Stimulated activated CD4-positive, alpha-beta T cell treated with anti-CD3 and anti-CD28 coated beads, Interleukin-1b, Interleukin-23, amount 100 ng/mL, for 1 hour (primary cell): ENCODE measurements at places on chromosomes 7 and 10.

- no peak for DNase-seq
Observed at GRCh38 chr7:126185959-126186580, 1066.7 kb downstream of the GRM8 start.

DNA sequence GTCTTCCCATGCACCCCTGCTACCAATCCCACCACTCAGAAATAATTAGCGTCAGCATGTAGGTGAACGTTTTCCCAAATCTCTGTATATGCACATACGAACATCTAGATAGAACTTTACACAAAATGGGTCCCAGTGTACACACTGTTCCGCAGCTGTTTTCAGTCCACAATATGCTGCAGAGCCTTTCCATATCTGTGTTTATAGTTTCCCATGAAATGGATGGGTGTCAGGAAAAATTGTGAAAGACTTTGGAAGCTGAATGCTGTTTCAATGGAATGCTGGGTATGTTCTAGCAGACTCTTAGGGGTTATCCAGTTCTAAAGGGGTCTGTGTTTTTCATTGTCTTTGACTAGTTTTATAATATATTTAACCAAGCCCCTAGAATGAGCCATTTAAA lies 13.8 kb downstream of the GRK5 start:
- no peak for DNase-seq

- no peak for DNase-seq
Observed at GRCh38 chr7:140534743-140535142, 55.4 kb upstream of the MKRN1 start.

GRCh38 chr7:94655848-94656657 lies at the start of gene SGCE:
Gene SGCE (minus strand): TSS chr7:94656133. CDS start chr7:94656098, 35 bp downstream.
- DNase-seq, result peak; percentile 25

DNA sequence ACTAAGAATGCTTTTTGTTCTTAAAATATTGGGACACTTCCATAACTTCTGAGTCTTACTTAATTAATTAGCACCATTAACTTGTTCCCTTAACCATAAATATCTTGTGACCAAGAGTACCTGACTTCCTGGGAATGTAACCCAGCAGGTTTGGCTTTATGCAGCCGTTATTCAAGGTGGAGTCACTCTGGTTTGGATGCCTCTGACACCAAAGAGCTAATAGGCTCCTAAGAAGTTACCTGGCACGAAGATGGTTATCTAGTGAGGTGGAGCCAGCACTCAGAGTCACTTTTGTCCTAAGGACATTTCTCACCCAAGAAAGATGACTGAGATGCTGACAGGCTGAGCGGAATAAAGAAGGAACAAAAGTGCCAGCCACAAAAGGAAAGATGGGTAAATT lies 172.3 kb downstream of the C1GALT1 start:
- DNase-seq, result no peak

DNA sequence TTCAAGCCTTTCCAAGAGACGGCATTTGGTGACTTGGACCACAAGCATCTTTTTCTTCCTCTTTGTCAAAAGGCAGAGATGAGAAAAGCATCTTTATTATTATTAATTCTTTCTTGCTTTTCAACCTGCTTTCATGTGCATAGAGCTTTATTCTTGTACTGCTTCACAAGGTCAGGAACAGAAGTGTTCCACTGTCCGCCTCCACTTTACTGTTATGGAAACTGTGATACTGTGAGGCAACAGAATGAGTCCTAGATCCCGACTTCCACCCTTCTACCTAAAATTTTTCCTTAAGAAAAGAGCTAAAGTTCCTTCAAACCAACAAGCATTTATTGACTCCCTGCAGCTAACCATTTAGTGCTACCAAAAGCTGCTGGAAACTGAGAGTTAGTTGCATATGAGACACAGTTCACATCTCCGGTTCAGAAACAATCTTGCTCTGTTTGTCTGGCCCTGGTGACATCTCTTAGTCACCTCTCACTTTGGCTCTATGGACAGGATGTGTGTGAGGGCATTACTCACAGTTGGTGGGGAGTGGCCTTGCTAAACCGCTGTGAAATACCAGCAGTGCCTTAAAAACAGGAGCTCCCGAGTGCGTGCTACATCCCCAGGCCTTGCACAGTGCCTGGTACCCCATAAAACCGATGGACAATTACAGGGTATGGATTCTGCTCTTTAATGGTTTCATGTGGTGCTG lies 77.1 kb upstream of the TRIL start:
- no peak for DNase-seq

DNA sequence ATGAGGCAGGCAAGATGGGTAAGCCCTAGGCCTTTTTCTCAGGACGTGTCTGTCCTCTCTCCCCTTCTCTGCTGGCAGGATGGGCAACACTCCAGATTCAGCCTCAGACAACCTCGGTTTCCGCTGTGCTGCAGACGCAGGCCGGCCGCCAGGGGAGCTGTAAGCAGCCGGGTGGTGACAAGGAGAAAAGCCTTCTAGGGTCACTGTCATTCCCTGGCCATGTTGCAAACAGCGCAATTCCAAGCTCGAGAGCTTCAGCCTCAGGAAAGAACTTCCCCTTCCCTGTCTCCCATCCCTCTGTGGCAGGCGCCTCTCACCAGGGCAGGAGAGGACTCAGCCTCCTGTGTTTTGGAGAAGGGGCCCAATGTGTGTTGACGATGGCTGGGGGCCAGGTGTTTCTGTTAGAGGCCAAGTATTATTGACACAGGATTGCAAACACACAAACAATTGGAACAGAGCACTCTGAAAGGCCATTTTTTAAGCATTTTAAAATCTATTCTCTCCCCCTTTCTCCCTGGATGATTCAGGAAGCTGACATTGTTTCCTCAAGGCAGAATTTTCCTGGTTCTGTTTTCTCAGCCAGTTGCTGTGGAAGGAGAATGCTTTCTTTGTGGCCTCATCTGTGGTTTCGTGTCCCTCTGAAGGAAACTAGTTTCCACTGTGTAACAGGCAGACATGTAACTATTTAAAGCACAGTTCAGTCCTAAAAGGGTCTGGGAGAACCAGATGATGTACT lies 13.1 kb downstream of the PHKG1 start:
- DNase-seq, result no peak

- DNase-seq, result no peak
Observed at GRCh38 chr7:5495581-5496375, 72.1 kb upstream of the TNRC18 start.

DNA sequence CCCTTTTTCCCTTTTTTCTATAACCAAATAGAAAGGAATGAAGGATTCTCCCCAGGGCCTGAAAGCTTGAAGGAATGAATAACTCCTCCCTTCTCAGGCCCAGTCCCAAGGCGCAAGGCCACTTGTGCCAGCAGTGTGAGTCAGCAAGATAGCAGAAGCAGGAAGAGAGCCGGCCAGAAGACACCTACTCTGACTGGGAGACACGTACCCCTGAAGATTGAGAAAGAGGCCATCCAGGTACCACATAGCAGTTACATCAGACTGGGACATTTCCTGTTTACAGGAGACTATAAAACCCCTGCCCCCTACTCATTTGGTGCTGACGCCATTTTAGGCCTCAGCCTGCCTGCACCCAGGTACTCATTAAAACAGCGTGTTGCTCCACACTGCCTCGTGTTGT lies 65.5 kb downstream of the LRRC17 start:
- no peak for DNase-seq

- DNase-seq, result no peak
Observed at GRCh38 chr7:1024876-1025742, 19.2 kb upstream of the GPR146 start.

GRCh38 chr7:102434039-102434486 lies 688 bp downstream of the ORAI2 start:
- DNase-seq, result no peak
